ENCODE measurements at places on chromosomes 16 and 17.

DNA sequence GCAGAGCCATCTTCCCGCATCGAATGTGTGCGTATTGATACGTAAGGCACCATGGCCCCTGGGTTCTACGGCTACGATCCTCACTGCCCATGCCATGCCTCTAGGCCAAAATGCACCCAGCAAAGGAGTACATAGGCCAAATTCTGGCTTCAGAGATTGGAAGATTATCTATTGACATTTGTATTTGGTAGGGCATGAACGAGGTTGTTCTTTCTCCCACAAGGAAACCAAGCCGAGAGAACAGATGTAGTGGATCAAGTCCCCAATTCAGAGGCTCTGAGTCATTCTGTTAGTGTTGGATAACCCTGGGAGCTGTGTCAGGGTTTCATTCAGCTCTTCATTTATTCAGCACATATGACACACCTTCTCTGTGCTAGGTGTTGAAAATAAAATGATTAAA, 36.5 kb downstream of the HOXB1 start:
- no peak for DNase-seq

DNA sequence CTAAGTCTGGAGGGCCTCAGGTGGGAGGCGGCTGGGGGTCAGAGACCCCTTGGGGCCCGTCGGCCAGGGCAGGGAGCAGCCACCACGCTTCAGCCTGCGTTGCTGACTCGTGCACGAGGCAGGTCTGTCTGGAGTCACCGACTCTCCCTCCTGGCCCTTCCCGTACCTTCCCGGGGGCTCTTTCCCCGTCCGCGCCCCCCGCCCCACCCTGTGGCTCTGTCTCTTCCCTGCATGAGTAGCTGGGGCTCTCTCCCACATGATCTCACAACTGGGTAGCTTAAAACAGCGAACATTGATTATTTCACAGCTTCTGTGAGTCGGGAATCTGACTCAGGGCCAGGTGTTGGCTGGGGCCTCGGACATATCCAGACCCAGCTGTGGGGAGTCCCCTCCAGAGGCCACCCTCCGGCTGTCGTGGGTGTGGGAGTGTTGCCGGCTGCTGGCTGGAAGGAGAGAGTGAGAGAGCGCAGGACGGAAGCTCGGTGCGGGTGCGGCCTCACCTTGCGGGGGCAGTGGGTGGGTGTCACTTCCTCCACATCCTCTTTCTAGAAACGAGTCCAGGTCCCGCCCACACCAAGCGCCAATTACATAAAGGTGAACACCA, 17.3 kb downstream of the BAHCC1 start:
- DNase-seq: no peak

DNA sequence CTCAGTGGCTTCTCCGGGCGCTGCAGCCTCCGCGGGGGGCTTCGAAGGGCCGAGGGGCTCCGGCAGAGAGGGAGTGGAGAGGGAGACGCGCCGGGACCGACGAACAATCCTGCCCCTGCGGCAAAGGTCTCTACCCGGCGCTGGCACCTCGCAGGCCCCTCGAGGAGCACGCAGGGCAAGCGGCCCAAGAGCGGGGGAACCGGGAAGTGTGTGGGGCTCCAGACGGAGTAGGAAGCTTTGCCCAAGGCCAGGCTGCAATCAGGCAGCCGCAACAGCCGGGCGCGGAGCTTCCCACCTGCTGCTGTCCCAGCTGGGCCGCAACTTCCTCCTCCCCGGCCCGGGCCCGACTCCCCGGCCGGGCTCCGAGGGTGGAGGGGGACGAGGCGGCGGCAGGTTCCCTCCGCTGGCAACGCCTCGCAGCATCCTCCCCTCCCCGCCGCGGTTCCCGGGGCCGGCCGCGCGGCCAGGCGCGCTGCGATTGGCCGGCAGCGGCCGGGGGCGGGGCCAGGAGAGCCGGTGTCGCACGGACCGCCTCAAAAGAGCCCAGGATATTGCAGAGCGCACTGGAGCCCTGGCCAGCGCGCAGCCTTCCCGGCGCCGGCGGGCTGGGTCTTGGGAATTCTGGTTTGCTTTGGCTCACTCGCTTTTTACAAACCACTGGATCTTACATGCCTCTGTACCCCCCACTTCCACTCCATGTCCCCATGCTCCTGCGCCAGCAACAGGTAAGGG, at the start of gene KCNJ2:
Gene KCNJ2 (plus strand): TSS at position 556 of the 732 bp plus-strand sequence. CDS start 5,508 bp downstream, outside the sequence.
- DNase-seq: no peak

- no peak for DNase-seq
Measured at GRCh38 chr17:65697661-65698060, 136.2 kb upstream of the AXIN2 start.

- no peak for DNase-seq
Measured at GRCh38 chr17:57584050-57584551, 161.0 kb downstream of the CCDC182 start.

GRCh38 chr17:9671559-9671958, 26.2 kb downstream of the USP43 start:
- DNase-seq: no peak

GRCh38 chr17:57761887-57762286, 16.8 kb upstream of the CCDC182 start:
- no peak for DNase-seq

Data from T-helper 1 cell (primary cell).